ENCODE measurements at places on chromosomes 16 and 17.

GRCh38 chr17:44971776-44972483 is 3.8 kb upstream of the C1QL1 start:
- no peak for DNase-seq

DNA sequence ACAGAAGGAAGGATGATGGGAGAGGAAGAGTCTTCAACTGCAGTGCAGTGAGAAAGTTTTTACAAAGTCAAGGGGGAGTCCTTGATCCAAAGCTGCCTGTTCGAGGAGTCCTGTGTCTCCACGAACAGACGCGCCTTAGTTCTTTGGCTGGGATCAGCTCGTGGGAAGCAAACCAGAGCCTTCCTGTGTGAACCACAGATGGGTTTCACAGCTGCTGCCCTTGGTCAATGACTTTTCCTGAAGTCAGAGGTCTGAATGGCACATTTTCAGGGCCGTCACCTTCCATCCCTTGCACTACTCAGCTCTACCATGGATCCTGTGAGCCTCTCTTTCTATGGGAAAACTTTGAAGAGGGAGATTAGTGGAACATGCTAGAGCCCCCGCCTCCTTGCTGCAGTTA is 4.2 kb upstream of the SBK1 start:
- DNase-seq: no peak

DNA sequence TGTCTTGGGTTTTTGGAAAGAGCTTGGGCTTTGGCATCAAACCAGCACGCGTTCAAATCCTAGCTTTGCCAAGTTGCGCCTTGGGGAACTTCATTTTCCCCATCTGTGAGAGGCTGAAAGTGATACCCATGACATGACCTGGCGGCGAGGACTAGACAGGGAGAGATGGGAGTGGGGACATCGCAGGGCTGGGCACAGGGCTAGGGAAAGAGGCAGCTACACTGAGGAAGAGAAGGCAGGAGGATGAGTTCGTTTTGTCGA is 202.9 kb downstream of the IRF8 start:
- DNase-seq: no peak

GRCh38 chr17:17724307-17725010 is 43.2 kb downstream of the RAI1 start:
- DNase-seq: no peak

GRCh38 chr16:19389246-19389645 is 28.4 kb upstream of the TMC5 start:
- no peak for DNase-seq

- no peak for DNase-seq
Observed at GRCh38 chr16:89586853-89587252, 11.3 kb downstream of the CPNE7 start.

DNA sequence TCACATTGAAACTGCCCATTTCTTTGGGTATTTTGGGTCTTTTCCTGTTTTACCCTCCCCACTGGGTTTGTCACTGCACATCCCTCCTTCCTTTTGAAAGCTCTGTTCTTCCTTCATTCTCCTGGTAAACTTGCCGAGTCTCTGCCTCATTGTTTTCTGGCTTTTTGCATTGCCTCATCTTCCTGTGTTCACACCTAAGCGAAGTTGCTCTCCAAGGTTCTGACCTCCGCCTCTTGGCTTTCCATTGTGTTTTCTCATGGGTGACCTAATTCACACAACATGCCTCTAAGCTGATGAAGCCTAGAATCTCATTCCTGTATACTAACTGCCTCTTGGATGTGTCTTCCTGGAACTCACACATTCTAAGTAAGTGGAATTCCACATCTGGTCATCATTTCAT is 1096.1 kb upstream of the EEF2KMT start:
- DNase-seq: no peak

DNA sequence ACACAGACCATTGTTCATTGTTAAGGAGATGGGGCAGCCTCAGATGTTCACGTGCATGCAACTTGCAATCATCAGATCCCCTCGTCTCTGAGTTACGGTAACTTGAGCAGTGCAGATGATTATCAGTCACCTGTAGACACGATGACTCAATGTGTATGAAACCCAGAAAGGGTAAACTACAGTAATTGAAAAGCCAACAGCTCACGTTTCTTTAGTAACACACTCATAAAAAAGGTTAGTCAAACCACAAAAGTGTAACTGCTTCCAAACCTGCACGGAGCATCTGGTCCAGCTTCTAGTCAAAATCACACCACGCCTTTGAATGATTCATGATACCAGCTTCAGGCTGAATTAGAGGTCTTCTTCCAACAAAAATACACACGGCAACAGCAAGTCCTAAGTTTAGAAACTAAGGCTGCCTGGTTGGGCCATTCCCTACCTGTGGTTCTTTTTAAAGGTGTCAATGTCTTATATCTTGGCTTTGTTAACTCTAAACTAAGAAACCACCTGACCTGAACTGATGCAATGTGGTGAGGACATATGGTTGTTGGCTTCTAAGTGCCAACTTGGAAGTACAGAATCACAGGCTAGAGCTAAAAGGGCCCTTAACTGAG is 32.3 kb downstream of the GRB7 start:
- peak; percentile 46 for DNase-seq

- no peak for DNase-seq
Observed at GRCh38 chr17:56898874-56899273, 15.0 kb downstream of the TRIM25 start.

DNA sequence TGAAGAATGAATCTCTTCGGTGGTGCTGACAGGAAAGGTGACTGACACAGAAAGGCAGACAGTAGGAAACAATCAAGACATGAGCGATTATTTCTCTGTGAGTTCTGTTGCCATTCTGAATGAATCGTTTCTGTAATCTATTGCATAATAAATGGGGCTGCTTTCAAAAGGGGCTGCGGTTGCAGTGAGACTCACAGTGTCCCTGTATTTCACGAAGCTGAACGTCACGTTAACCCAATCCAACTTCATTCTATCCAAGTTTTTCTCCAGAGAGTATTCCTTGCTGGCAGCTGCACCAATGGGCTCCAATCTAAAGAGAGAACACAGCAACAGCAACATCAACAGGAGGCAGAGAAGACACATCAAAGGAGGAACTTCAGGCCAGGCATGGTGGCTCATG is 75.4 kb downstream of the DNAH3 start:
- DNase-seq: no peak

- DNase-seq: no peak
Observed at GRCh38 chr17:10614536-10615155, 42.5 kb downstream of the MYH3 start.

DNA sequence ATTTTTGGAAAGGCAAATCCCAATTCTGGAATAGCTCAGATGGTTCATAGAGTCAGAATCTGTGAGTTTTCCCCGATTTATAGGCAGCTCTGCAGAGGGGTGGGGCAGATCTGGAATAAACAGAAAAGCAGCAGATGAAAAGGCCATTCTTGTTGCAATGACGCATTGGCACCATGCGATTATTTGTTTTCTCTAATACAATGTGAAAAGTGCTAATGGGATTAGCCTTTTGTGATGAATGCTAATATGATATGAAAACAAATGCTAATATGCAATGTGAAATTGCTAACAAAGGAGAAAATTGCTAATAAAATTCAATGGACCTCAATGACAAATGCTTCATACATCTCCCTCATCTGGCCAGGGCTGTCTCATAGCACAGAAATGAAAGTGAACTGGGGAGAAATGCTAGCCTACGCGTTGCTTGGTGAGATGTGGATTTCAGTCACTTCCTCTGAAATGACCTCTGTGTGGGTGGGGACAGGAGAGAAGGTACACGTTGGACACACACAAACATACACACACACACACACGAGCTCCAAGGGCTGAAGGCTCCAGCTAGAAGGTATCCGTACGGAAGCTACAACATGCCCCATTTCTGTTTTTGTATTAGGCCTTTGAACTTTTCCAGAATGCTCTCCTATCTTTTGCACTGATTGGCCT is 394.5 kb downstream of the XYLT1 start:
- no peak for DNase-seq

- DNase-seq: no peak
Observed at GRCh38 chr16:65634833-65635232, 513.0 kb upstream of the CDH11 start.

- DNase-seq: no peak
Observed at GRCh38 chr17:27207073-27207513, 86.8 kb upstream of the WSB1 start.

- DNase-seq: peak; percentile 23
Observed at GRCh38 chr17:77096570-77097214, 44.1 kb upstream of the SEC14L1 start.

- no peak for DNase-seq
Observed at GRCh38 chr16:55842369-55843104, 9.6 kb upstream of the CES1 start.

GRCh38 chr16:7440886-7441400 is 108.3 kb downstream of the RBFOX1 start:
- DNase-seq: no peak

GRCh38 chr16:25713785-25714570 is 22.2 kb downstream of the HS3ST4 start:
- DNase-seq: no peak

DNA sequence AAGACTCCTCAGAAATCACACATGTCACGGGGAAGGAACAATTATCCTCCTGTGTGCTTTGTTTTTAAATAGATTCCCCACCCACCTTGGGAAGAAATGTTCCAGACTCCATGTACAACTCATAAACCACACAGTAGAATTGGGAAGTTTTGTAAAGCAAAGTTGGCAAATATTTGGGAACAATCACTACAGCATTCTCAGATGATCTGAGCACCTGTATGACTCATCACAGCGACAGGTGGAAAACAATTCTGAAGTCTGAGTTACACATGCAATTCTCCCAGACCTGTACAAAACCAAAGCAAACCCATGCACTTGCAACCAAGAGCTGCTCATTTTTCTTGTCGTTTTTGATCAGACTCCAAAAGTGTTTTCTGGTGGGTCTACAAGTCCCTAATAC is 14.4 kb upstream of the MYLK3 start:
- no peak for DNase-seq

- DNase-seq: no peak
Observed at GRCh38 chr17:75067856-75068255, 19.9 kb upstream of the SLC16A5 start.

DNA sequence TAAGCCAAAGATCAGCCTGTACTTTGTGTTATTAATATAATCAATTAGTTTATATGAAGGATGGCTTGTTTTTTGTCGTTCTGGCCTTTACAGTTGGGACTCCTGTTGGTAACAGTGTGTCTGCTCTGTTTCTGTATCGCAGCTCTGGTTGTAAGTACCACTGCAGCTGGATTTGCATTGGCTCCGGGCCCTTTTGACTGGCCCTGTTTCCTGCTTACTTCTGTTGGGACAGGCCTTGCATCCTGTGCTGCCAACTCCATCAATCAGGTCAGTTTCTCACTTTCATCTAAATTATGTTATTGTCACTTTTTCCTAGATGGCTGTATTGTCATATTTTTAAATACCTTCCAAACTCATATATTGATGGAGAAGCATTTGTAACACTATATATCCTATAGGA is 32.7 kb downstream of the COX10 start:
- no peak for DNase-seq

- DNase-seq: peak; percentile 7
Observed at GRCh38 chr16:15765880-15766279, 90.9 kb downstream of the MYH11 start.

- no peak for DNase-seq
Observed at GRCh38 chr16:30049871-30050270, 15.7 kb upstream of the ALDOA start.

DNA sequence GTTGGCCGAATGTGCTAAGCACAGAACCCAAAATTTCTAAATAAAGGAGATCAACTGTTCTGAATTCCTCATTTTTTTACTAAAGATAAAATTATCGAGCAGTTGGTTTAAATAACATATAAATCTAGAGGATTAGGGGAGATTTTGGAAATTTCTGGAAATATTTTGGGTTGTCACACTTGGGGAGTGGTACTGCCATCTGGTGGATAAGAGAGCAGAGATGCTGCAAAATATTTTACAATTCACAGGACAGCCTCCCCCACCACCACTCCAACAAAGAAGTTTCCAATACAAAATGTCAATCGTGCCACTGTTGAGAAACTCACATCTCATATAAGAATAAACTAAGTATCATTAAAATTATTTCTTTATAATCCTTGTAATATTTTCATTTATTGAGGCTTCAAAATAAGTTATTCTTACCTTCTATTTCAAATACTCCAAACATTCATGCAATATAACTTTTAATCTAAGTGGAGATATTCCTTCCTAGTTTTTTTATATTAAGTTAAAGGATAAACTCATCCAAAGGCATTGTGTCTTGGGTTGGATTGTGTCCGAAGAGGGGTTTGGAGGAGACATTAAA is 17.0 kb upstream of the ABCA8 start:
- no peak for DNase-seq

DNA sequence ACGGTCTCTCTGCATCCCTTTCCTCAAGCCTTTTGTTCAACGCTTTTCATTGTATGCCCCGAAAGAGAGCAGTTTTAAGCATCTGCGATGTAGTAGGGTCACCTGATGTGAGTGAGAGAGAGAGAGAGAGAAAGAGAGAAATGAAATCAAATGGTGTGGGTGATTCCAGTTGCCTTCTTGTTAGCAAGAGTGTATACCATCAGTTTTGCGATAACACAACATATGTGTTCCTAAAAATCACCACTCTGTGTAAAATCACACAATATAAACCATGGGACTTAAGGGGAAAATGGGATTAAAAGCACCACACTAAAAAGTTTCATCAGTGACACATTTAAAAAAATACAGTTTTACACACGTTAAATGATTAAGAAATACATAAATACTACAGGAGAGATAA is 1102.7 kb upstream of the EEF2KMT start:
- DNase-seq: no peak

- DNase-seq: no peak
Observed at GRCh38 chr16:49567950-49568349, 194.3 kb downstream of the C16orf78 start.

- DNase-seq: no peak
Observed at GRCh38 chr16:51161440-51162195, 10.5 kb upstream of the SALL1 start.

DNA sequence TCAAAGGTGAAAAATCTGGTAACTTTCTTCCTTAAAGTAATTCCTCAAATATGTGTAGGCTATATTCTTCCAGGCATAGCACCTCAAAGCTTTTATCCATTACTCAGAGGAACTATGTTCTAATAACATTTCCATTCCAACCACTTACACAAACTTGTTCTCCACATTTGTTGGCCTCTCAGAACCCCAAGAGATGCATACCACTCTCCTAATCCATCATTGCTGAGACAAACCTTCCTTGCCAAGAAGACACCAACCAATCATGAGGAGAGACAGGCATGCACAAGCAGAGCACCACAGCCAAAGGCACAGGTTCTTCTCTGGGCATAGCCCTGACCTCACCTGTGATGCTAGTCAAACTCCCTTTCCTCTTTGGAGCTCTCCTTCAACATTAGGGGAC is 20.9 kb downstream of the CDH11 start:
- DNase-seq: no peak

All from NCI-H526 treated with DMSO at 0.1 percent for 48 hours (cell line).